Kidney capillary endothelial cell (primary cell): ENCODE measurements at places on chromosomes 5 and 9.

DNA sequence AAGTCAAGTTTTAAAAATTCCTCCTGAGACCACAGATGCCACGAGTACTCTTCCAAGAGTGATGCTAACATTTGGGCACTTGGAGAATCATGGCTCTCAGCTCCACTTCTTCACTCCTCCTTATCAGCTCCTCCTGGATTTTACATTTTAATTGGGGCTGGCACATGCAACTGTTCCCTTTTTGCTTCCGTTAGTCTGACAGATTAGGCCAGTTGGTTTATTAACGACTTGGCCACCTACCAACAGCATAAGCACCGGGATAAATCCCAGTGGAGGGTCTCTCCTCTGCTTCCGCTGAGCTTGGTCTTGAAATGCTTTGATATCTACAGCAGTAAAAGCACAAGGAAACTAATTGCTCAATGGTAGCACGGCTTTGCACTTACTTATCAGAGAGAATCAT lies 134.6 kb upstream of the RASEF start:
- no peak for DNase-seq

- DNase-seq: no peak
These were observed 123.3 kb upstream of the ERCC6L2 start for GRCh38 chr9:95752129-95752731.

GRCh38 chr5:139897342-139897741 lies 101.7 kb downstream of the PSD2 start:
- DNase-seq: no peak

- no peak for DNase-seq
These were observed 9.6 kb upstream of the NIM1K start for GRCh38 chr5:43182421-43182820.

GRCh38 chr9:137114613-137115393 lies at the start of gene DPP7:
Gene DPP7 (minus strand): TSS chr9:137114733. CDS start chr9:137114713, 20 bp downstream.
- no peak for DNase-seq

GRCh38 chr5:170393235-170393634 lies 4.1 kb upstream of the KCNMB1 start:
- no peak for DNase-seq

DNA sequence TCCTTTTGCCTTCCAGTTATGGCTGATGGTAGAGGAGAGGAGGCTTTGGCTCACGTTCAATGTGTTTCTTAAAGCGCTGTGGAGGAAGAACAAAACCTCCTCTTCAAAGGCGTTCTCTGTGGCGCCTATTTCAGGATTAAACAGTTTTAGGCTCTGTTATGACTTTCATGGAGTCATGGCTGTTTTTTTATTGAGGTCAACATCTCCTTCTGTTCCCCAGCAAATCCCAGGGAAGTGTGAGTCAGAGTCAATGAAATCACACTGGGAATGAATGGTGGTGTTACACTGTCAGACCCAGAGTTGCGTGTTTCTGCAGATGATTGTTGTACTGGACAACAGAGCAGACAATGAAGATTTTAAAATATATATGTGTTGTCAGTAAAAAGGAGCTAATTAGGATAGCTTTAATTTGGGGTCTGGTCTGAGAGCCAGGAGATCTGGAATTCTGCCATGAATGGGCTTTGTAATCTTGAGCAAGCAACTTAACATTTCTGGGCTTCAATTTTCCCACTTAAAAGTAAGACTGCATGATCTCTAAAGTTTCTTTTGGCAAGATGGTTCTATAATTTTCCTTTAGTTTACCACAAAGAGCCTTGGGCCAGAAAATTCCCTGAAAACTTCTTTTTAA lies 240.7 kb downstream of the CSNK1G3 start:
- DNase-seq: peak; percentile 3

DNA sequence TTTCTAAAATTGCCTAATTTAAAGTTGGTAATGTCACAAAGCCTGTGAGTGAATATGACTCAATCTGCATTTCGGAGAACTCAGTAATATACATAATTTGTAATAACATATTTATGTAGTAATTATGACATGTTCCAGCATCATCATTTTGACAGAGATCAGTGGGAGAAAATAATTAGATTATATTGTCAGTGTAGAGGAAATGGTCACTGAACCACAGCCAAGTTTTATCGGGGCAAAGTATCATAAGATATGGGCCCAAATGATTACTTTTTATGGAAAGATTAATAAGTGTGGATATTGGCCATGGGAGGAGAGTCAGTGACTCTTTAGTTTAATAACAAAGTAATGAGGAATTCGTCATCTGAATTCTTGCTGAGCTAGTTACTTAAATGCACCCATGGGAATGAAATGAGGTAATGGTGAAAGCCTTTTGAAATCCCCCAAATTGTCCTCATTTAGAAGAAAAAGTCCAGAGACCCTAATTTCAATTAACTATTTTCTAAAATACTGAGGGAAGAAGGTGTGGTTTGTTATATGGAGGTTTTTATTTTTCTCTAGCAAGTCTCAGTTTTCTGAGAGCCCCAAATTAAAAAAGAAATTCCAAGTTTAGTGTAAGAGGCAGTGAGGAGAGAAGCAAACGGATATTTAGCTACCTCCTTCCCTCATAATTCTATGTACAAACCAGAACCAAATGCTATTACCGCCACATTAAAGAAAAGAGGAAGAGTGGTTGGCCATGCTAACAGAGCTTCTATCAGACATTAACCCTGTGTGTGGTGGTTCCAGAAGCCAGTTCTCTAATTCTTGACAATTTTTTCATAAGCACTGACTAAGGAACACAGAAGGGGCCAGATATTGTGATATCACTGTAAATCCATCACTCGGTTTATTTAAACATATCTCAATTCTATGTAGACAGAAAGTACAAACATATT lies 37.7 kb upstream of the MRPS30 start:
- no peak for DNase-seq

- no peak for DNase-seq
These were observed 98.4 kb upstream of the HAND1 start for GRCh38 chr5:154576429-154576806.

DNA sequence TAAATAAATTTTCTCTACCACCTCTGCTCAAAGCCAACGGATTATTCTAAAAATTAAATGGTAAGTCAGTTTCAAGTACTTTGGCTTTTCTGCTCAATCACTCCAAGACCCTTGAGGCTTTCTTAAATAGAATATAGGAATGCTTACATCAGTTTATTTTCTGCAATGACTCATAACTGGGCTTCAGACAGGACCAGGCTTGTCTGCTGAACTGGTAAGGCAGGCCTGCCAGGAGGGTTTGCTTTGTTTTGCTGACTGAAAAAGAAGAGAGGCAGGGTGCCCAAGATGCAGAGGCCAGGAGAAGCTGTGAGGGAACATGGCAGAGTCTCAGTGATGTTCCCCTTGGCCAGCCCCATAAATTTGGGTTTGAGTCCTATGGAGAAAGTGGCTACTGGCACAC lies 60.3 kb upstream of the EPB41L4A start:
- peak; percentile 16 for DNase-seq
